ENCODE measurements at places on chromosomes 3 and 15.

GRCh38 chr3:187041362-187042307 lies 97.7 kb downstream of the RPL39L start:
- DNase-seq: no peak

GRCh38 chr15:63227689-63228088 lies 38.3 kb downstream of the RAB8B start:
- no peak for DNase-seq

DNA sequence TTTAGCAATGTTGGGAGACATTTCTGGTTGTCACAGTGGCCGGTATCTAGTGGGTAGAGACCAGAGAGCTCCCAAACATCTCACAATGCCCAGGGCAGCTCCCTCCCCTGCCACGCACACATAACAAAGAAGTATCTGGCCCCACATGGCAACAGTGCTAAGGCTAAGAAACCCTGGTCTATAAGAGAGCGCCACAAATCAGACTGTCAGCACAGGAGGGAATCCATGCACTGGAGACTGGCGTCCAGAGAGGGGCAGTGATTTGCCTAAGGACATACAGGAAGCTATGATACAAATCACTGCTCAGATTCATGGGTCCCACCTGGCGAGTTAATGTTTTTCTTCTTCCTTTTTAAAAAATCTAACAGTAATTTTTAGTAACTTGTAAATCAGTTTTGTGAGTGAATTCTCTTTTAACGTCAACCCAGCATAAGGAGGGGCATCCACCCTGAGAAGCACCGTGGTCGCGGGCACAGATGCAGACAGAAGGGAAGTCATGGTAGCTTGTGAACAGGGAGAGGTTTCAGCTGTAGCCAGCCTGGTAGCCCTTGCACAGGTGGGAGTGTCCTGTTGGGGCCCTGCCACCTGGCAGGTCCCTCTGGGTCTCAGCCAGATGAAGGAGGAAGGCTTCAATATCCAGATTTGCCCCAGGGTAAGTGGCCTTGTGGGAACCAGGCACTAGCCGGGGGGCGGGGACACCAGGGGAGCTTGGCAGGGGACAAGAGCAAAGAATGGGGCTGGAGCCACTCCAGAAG lies 8.7 kb downstream of the ISG20 start:
- DNase-seq: no peak

DNA sequence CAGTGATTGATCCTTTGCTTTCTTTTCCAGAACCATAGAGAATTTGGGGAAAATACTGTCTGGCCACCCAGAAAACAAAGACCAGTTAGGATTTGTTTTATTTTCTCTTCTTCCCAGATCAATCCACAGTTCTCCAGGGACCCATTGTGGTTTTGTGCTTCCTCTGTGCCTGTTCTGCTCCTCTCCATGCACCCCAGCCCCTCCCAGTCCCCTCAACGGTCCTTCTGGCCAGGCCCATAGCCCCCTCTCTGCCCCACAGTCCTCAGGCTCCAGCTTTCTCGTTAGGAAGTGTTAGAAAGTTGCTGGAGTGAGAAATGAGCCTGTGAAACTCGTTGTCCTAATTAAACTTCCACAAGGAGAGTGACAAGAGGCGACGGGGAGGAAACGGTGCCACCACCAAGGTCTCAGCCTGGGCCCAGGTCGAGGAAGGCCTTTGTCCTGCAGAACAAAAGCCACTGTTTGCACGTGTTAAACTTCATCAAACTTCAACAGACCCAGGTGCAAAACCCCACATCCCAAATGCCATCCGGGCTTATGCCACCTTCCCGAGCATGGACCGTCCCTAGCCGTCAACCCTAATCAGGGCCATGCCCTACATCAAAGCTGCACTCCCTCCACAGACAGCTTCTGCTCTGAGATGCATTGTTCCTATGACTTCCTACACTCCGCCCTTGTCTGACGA lies 18.7 kb upstream of the ALDH1A3 start:
- no peak for DNase-seq

GRCh38 chr3:191237047-191237882 lies 38.2 kb downstream of the OSTN start:
- DNase-seq: no peak

- DNase-seq: no peak
Measured at GRCh38 chr3:123070510-123070909, 3.7 kb downstream of the PDIA5 start.

DNA sequence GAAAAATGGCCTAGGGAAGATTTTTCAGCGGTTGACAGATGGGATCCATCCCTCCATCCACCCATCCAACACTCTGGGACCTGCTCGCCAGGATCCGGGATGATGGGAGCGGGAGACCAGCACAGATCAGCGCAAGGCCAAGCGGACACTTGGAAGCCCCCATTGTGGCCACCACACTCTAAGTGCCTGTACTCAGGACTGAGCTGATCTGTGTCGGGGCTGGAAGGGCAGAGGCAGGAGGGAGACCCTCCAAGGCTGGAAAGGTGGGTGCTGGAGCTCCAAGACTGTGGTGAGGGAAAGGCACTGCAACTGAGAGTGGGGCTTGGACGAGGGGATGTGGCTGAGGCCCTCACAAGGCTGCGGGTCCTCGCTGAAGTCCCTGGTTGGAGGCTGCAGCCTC lies 91.8 kb upstream of the TRPM1 start:
- DNase-seq: no peak

- no peak for DNase-seq
Measured at GRCh38 chr15:80317389-80318182, 65.6 kb upstream of the CTXND1 start.

GRCh38 chr3:57046101-57046765 lies 14.2 kb upstream of the SPATA12 start:
- no peak for DNase-seq

DNA sequence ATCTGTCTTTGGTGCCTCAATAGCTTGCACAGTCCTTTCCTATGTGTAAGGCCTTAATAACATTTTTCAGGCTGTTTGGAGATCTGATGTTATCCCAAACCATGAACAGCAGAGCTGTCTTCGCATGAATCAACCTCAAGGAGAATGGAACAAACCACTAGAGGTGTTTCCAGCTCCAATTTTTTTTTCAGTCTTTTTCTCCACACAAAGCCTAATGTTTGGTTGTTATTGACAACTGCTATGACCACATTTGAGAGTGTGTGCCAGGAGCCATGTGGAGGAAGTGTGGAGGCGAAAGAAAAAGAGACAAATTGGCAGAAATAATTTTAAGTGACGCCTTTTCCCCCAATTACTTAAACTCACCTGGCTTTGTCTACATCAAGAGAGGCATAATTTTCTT lies 38.7 kb downstream of the RTP4 start:
- no peak for DNase-seq
